ENCODE measurements at places on chromosomes 5 and 9.
A peak's percentile ranks its signal among the peaks of the same experiment; 100 is the strongest.

DNA sequence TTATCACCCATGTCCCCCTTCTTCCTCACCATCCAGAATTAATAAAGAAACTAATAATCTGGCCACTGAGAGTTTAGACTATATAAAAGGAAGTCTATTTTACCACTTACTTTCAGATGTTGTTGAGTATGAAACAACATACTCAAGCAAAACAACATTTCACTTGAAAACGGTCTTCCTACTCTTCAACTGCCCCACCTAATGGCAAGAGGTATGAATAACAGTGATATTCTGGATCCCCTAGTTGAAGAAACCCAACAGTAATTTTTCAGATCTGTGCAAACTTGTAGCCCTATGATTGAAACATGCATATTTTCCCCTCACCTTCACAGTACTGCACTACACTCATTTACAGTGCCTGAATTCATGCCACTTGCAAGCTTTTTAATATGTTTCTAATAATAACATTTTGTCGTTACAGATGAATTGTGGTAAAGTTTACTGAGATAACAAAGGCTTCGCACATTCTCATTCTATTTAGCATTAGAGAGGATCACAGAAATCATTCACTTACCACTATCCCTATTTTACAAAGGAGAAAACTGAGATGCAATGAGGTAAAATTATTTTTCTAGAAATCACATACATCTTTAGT is 267.9 kb upstream of the PDE4D start:
- no peak for DNase-seq

- DNase-seq = no peak
Measured at GRCh38 chr5:138461343-138462125, 3.7 kb upstream of the EGR1 start.

DNA sequence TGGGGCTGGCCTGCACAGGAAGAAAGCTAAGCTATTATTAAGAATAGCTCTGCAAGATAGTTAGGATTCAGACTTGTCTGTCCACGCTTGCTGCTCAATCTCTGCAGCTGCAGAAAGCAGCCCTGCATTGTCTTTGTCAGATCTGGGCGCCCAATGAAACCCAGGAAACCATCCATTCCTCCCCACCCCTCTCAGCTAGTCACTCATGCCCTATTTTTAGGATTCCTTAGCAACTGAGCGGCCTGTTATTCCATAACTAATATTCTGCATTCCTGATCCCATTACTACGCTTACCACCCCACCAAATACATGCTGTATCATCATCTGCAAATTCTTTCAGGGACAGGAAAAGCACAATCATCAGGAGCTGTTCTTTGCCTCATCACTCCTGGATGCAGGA is 52.9 kb upstream of the APC start:
- no peak for DNase-seq

DNA sequence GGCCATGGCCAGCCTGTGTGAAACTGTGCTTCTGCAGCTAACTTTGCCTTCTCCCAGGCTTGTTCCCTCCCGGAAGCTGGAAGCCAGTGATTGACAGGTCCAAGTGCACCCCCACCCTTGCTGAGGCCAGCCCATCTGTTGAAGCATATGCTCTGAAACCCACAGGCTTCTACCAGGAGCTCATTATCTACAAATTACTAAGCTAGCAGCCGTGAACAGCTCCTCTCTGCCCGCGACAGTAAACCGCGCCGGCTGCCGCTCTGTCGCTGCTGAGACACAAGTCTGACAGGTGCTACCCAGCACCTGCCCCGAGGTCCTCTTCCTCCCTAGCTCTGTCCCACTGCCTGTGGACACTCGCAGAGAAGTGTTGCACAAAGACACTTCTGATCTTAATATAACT is 490.9 kb downstream of the GADD45G start:
- no peak for DNase-seq

DNA sequence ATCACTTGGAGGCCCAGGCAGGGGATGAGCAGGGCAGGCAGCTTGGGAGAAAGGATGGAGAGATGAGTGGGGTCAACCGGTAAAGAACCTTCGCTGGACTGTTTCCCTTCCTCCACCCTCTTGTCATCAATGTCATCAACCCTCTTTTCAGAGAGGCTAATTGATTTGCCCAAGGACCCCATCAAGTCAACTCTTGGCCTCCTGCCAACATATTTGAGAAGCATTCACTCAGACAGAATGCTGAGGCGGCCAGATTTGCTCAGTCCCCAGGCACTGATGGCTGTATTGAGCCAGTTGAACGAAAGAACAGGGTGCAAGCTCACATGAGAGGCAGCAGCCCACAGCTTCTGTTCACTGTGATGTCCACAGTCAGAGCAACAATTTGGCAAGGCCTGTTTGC is 193.5 kb downstream of the RFK start:
- DNase-seq = no peak

DNA sequence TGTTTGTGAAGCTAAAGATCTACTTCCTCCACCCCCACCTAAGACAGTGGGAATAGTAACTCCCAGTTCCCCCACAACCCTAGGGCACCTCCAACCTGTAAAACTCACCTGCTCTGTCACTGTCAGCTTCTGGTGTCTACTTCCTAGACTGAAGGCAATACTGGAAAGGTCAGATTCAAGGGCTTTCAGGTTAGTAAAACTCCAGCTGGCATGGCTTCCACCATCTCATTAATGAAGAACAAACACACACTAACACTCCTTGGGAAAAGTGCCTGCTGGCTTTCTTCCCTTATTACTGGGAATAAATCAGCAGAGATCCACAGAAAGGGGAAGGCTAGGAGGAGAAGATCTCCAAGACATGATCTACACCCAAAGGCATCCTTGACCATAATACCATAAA is 109.9 kb downstream of the TMEM174 start:
- no peak for DNase-seq

GRCh38 chr9:134348404-134349155 is 22.3 kb downstream of the RXRA start:
- DNase-seq = no peak

DNA sequence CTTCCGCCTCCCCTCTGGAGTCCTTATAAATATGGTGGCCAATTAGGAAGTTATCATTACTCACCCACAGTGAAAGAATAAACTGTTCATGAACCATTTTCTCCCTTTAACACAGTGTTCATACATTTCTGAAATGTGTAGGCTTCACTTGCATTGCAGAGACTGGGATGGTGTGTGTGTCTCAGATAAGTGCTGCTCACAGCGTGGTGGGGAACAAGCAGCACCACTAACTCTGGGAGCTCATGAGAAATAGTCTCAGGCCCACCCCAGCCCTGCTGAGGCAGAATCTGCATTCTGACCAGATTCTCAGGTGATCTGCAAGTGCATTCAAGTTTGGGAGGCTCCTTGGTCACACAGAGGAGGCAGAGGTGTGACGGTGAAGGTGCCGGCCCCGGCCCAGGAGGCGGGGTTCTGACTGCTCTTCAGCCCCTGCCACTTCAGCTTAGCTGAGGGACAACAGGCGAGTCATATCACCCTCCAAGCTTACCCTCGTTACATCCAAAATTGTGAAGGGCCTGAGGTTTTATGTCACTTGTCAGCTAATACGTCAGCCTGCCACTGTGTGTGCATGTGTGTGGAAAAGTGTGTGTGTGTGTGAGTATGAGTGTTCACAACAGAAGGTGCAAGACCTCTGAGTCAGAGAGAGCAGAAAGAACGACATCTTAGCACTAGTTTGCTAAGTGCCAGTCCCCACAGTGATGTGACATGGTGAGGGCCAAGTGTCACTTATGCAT is 34.7 kb downstream of the DAP start:
- no peak for DNase-seq

GRCh38 chr5:65462139-65462705 is 19.5 kb downstream of the ADAMTS6 start:
- no peak for DNase-seq

DNA sequence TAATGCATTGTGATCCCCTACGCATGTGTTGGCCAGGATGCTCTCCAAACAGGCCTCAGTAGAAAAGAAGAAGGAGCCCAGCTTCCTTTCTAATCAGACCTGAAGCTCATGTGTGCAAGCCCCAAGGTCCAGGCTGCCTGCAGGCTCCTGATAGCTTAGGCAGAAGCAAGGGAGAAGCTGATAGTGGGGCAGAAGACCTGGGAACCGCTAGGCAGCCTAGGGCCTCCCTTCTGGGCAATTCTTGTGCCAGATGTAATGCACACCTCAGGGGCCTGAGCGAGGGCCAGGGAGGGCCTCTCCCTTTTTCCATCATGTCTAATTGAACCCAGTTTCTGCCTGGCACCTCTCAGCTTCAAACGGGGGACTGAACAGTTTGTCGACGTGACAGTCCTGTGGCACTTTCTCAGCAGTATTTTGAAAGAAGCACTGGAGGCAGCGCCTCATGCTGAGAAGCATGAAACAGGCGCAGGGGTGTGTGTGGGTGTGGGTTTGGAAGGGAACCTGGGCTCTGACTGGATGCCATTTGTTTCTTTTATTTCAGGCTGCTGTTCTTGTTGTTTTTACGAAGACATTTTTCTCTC is 212.8 kb downstream of the PIK3R1 start:
- DNase-seq = no peak

- DNase-seq = no peak
Measured at GRCh38 chr5:180590543-180591310, 572 bp downstream of the SCGB3A1 start.

DNA sequence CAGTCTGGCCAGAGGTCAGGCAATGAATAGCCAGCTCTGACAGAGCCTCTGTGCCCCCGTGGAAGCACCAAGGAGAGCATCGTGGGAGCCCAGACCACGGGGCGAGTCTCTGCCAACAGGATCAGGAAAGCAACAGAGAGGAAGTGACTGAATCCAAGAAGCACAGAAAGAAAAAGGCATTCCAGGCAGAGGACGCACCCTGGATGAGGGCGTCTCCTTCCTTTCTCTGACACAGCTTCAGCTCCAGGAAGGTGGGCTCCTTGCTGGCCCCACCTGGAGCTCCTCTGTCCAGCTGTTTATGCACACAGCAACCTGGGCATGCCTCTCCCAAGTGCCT is 16.6 kb downstream of the HK3 start:
- DNase-seq = no peak

DNA sequence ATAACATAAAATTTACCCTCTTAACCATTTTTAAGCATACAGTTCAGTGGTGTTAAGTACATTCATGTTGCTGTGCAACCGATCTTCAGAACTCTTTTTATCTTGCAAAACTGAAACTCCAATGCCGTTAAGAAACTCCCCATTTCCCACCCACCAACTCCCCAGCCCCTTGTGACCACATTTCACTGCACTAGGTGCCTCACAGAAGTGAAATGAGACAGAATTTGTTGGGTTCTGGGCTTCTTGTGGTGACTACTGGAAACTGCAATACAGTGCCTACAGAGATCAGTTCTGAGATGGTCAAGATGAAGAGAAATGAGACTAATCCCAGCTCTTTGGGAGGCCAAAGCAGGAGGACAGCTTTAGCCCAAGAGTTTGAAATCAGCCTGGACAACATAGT is 202.1 kb upstream of the SLC30A5 start:
- DNase-seq = no peak

- DNase-seq = no peak
Measured at GRCh38 chr9:2676466-2676865, 40.8 kb upstream of the KCNV2 start.

GRCh38 chr5:68593211-68593671 is 377.7 kb downstream of the PIK3R1 start:
- DNase-seq = no peak

- peak; percentile 9 for DNase-seq
Measured at GRCh38 chr5:14364576-14365472, 216.8 kb upstream of the OTULINL start.

DNA sequence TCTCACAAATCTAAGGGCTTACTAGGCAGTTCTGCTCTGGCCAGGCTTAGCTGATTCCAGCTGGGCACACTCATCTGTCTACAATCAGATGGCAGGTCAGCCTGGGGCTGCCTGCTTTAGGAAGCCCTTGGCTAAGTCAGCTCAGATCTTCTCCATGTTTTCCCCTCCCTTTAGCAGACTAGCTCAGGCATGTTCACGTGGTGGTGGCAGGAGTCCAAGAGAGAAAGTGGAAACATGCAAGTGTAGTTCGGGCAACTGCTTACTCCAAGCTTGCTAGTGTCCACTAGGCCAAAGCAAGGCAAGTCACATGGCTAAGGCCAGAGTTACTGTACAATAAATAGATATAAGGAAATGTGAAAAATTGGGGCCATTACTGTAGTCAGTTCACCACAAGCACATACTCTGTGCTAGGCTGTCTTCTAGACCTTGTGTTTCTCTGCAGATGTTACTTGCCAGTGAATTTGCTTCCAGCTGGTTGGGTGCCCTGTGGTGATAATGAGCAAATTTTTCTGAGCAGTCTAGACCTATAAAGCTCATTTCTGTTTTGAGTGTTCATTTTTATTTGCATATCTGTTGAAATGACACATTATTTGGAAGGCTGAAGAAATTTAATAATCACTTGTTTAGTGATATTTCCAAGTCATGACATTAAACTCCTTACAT is 38.3 kb downstream of the RECK start:
- no peak for DNase-seq

GRCh38 chr5:75656311-75657003 is 45.2 kb downstream of the ANKDD1B start:
- no peak for DNase-seq

- no peak for DNase-seq
Measured at GRCh38 chr9:133181561-133181960, 17.8 kb upstream of the GBGT1 start.

- DNase-seq = no peak
Measured at GRCh38 chr5:149267241-149267973, 4.3 kb upstream of the AFAP1L1 start.

DNA sequence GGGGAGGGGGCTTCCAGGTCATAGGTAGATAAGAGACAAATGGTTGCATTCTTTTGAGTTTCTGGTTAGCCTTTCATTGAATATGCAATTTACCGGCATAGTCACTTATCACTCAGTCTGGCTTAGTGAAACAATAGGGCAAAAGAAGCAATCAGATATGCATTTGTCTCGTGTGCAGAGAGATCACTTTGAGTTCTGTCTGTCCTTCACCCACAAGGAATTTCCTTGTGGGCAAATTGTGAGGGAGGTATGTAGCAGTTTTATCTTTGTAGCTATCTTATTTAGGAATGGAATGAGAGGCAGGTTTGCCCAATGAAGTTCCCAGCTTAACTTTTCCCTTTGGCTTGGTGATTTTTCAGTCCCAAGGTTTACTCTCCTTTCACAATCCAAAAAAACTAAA is 116.1 kb downstream of the TUSC1 start:
- DNase-seq = no peak

GRCh38 chr9:80485420-80486250 is 913.9 kb downstream of the TLE4 start:
- no peak for DNase-seq

DNA sequence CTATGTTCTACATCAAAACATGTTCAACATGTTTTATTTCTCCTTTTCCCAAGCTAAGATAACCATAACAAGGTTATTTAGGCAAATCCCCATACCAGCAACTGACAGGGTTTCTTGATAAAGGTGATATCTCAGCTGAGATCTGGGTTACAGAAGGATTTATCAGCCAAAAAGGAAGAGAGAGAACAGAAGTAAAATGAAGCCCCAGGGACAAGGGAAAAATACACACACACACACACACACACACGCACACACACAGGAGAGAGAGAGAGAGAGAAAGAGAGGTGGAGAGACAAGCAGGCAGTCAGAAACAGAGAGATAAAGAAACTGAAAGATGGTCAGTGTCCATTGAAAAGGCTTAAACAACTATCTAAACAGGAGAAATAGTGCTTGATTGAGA is 19.7 kb upstream of the MLLT3 start:
- DNase-seq = no peak

- DNase-seq = no peak
Measured at GRCh38 chr5:180787711-180788431, 14.7 kb downstream of the MGAT1 start.
